ENCODE measurements at places on chromosomes 6 and 20.

DNA sequence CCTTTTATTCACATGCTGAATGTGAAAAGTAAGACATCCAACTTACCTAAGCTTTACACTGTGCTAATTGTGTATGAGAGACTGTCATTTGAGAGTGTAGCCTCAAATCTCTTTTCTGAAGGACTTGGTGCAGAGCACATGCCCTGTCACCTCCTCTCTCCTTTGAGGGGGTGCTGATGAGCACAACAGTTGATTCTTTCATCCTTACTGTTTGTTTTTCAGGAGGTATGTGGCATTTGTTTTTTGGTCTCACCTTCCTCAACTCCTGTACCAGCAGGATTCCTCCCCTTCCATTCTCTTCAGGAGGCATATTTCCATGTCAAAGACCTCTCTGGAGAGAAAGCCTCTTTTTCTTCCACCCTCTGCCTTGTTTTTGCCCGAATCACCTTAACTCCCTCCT, 252.6 kb upstream of the CITED2 start:
- DNase-seq, result no peak

GRCh38 chr6:1081551-1082284, 230.2 kb upstream of the FOXQ1 start:
- DNase-seq, result no peak

DNA sequence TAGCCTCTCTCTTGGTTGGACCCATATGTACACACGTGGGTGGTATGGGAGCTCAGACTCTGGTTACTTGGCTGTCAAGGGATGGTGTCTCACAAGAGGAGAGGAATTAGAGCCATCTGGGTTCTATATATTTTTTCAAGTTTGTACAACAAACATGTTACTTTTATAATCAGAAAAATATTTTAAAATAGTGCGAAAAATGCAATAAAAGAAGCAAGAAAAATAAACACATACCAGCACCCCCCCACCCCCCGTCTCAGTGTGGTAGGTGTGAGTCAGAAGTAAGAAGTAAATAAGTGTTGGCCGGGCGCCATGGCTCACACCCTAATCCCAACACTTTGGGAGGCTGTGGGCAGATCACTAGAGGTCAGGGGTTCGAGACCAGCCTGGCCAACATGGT, 2.1 kb upstream of the TIAM2 start:
- DNase-seq, result no peak

- no peak for DNase-seq
Observed at GRCh38 chr6:54847799-54848597, 1.4 kb downstream of the FAM83B start.

DNA sequence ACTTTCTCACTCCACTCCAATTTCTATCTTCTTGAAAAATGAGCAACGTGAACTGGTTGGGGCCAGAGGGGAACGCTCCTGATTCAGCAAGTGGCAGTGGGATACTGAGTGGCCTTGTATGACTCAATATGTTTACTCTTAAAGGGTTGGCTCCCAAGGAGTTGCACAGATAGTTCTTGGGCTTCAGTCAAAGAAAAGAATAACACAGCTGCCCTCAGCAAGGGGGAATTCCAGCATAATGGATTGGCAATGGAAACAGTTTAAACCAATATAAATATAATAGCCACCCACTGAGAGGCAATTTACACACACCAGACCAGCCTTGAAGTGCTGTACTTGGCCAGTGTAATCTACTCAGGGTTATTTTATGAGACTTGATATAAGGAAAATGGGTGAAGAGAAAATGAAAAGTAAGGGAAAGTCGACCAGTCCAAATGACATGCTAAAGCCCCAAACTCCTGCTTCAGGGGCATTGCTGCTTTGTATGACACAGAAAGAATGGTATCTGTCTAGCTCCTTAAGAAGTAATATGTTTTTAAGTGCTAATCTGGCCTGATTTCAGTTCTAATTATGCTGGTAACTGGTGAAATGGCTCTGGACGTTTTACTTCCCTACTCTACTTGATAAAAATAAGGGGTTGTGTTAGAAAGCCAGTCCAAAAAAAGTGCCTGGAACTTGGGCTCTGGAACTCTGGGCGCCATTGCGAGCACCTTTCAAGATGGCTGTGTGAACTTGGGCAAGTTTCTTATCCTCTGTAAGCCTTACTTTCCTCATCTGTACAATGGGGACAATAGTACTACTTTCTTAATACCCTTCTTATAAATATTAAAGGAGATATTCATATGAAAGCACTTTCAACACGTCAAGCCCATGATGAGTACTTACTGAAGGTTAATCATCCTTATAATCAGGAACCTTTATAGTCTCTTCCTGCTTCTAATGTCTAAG, 712.9 kb upstream of the MAP3K7 start:
- DNase-seq, result no peak

GRCh38 chr20:62368392-62368975, 1.4 kb upstream of the LAMA5 start:
- no peak for DNase-seq

GRCh38 chr6:14791526-14791925, 454.3 kb upstream of the JARID2 start:
- no peak for DNase-seq

GRCh38 chr6:160348223-160349019, at the start of gene SLC22A3:
SLC22A3 (plus strand) TSS chr6:160348378; CDS start chr6:160348420, 42 bp downstream.
- no peak for DNase-seq

DNA sequence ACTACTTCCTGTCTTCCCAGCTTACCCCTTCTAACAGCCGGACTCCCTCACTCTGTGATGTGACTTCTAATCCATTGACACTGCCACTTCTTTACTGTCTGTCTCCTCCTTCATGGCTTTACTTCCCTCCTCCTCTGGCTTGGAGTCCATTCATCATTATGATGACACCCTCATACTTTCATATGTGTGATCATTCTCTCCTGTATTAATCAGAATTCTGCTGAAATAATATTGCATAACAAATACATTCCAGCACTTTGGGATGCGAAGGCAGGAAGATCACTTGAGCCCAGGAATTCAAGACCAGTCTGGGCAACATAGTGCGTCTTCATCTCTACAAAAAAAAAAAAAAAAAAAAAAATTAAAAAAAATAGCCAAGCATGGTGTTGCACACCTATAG, 147.9 kb upstream of the BTBD3 start:
- no peak for DNase-seq

- DNase-seq, result no peak
Observed at GRCh38 chr6:85865420-85866369, 223.0 kb upstream of the SYNCRIP start.

DNA sequence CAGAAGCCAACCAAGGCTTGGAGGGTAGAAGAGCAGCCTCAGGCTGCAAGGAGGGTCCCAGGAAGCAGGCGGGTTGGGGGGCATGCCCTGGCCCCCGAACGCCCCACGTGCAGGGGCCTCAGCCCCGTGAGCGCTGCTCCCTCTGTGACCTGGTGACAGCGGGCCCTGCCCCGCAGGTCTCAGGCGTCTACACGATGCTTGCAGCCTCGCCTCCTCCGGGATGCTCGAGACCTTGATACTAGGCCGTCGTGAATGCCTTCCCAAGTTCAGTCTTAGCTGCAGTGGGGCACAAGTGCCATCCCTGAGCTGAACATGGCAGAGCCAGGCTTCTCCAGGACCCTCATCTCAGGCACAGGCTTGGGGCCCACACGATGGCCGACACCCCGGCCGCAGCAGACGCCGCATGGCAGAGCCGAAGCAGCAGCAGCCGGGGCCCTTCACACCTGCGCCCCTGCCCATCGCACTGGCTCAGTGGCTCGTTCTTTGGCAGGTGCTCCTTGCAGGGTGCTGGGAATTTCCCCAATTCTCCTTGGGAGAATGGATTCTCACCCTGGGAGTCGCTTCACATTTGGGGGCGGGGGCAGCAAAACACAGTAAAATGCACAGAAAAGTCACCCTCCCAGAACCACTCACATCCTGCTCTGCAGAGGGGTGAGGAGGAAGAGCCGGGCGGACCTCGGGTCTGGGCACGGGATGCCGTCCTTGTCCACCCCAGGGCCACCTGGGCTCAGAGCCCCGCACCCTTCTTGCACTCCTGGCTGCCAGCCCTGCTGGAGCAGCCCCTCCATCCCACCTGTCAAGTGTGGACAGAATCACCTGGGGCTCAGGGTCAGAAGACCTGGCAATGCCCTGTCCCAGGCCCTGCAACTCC, 161.8 kb downstream of the DLL1 start:
- DNase-seq, result no peak

GRCh38 chr6:109194880-109195279, 99.6 kb downstream of the CEP57L1 start:
- no peak for DNase-seq

DNA sequence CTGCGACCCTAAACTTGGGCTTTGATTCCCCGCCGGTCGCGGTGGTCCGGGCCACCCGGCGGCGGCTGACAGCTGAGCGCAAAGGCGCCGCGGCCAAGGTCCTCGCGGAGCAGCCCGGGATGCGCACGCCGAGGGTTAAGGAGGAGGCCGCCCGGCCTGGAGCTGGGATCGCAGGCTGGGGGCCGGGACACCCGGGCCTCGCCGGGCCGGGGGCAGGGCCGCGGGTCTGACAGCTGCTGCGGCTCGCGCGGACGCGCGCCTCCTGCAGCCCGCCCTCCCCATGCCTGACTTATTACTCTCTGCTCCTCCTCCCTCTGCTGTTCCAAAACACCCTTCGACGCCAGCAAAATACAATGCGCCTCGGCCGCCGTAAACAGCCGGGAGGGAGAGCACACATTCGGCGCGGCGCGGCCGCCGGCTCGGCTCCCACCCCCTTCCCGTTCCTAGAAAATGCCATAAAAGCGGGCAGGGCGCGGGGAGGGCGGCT, 746 bp downstream of the BACH2 start:
- DNase-seq, result peak; percentile 36

DNA sequence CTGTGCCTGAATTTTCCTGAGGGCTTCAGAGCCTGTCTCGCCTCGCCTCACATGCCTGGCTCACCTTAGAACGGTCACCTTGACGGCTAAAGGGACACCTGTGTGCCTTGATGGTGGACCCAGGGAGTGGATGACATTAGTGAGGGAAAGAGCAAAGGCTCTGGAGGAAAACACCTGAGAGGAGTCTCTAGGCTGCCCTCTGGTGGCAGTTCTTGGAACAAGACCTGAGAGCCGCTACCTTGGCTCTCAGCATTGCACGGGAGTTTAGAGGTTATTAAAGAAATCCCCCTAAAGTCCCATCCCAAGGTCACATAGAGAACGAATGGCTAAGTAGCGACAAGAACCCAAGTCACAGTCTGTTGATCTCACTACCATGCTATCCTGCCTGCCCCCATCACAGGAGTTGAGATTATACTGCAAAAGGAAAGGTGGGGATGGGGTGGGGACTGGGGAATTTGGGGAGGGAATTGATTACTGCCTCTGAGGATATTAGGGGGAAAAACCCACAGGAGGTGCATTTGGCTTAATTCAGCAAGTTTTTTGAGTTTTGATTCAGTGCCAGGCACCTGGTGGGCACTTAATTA, 7.9 kb upstream of the CDSN start:
- DNase-seq, result peak; percentile 62

- DNase-seq, result no peak
Observed at GRCh38 chr6:119145111-119145510, 66.6 kb upstream of the FAM184A start.

GRCh38 chr6:158570681-158570962, 10.7 kb downstream of the TMEM181 start:
- no peak for DNase-seq
